Stimulated activated CD4-positive, alpha-beta T cell treated with anti-CD3 and anti-CD28 coated beads, TNF-alpha, amount 100 ng/mL, for 48 hours (primary cell): ENCODE measurements at places on chromosomes 12 and 14.
A peak's percentile ranks its signal among the peaks of the same experiment; 100 is the strongest.

DNA sequence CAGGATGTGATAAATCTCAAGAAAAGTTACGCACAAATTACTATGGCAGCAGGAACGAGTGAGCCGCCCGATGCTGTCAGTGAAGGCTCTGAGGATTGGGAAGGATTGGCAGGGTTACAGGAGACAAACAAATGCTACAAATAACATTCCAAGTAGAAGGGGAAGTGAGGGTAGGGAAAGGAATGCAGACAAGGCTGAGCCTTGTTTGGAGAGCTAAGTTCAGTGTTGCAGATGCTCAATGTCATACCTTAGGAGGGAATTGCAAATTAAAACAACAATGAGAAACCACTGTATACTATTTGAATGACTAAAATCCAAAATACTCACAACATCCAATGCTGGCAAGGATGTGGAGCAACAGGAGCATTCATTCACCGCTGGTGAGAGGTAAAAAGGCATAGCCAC is 1.3 kb downstream of the CLEC9A start:
- no peak for DNase-seq

DNA sequence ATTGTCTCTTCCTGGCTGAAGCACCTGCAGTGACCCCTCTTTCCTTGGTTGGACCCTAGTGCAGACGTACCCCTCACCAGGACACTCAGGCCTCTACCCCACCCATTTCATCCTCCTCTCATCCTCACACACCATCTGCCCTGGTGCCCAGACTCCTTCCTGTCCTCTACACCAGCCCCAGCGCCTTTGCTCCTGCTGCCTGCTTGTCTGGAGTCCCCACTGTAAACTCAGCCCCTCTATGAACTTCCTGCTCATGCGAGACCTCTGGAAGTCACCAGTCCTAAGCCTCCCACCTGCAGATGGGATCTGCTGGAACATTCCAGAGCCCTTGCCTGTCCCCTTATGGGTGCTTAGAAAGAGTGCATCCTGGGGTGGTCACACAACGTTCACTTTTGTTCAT is 242.5 kb downstream of the ADGRD1 start:
- DNase-seq = no peak

GRCh38 chr12:75656648-75657047 is 145.2 kb upstream of the KRR1 start:
- DNase-seq = no peak

GRCh38 chr14:73576391-73576790 is 7.4 kb downstream of the ACOT2 start:
- no peak for DNase-seq

DNA sequence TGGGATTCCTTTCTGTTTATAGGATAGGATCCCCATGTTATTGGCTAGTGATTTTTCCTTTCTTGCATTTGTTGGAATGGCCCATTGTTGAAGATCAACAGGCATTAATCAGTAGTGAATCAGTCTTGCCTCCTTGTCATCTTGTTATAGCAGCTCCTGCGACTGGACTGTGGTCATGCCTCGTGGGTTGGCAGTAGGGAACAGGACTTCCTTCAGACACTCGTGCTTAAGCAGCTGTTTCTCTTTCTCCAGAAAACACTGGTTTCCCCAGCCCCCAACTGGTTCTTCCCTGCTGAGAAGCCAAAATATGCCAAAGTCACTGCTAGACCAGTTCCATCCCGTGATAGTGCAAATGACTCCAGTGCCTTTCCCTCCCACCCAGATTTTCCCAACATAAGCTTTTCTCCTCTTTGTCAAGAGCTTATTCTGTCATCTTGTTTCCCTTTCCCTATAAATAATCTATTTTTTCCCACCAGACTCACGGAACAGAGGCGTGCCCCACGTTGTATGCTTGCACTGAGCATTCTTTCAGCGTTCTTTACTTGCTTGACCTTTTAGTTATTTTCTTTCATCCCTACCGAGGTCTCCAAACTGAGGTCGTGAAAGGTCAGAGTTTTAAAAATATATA is 83.5 kb downstream of the SAMD4A start:
- DNase-seq = no peak

- peak; percentile 41 for DNase-seq
These were observed 101.0 kb downstream of the BEGAIN start for GRCh38 chr14:100486025-100486828.

DNA sequence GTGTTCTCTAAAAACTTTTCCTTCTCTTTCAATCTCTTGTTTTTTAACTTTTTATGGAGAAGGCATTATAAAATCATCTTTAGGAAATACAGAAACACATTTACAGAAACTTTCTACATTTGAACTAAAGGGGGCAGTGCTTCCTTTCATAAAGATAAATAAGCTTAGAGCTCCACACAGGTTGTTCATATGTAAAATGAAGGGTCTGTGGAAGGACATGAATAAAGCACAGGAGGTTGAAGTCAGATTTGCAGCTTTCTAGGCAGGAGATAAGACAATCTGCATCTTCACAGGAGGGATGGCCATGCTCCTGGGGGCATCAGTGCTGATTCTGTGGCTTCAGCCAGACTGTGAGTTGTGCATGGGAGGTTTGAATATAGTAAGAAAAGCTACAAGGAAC is 426.0 kb downstream of the DAD1 start:
- no peak for DNase-seq

- no peak for DNase-seq
These were observed 414.5 kb downstream of the PCNX1 start for GRCh38 chr14:71321574-71322315.

DNA sequence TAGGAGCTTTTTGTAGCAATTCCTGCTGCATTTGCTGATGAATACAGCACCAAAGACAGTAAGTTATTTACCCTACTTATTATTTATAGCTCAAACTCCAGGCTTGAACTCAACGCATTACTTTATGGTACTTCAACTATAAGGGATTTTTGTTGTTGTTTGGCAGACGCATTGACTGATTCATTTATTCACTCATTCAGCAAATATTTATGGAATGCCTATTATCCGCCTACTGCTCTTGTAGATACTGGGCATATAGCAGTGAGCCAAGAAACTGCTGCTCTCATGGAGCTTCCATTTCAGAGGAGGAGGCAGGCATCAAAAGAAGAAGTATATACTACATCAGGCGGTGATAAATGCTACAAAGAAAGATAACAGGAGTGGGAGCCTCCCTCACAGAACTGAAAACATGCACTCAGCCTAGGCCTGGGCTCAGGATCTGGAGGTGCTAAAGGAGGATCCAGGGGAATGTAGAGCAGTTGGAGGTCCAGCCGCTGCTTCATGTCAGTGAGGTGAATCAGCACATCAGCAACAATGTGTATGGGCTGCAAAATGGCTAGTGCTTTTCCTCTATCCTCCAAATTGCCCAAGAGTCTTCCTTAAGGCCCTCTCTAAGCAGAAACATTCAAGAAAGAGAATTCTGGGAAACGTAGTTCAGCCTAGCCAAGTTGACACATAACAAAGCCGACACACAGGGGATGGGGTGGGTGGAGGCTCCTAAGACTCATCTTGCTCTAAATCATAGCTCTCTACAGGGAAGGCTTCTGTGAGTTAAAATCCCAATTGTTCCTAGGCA is 157.5 kb downstream of the NRXN3 start:
- DNase-seq = no peak

GRCh38 chr12:120999191-121000120 is 16.8 kb downstream of the C12orf43 start:
- DNase-seq = no peak

DNA sequence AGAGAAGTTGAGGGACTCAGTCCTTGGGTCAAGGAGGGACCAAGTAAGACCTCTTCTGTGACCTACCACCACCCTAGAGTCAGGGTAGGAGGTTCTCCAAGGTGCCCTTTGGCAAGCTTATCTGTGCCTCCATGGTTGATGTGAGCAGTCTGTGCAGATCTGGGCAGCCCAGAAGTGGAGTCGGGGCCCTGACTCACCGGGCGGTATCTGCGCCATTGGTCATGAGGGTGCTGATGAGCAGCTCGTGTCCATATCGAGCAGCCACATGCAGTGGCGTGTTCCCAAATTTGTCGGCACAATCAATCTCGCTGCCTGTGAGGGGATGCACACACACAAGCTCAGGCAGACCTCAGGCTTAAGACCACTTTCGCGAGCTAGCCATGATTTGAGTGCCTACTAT is 5.1 kb downstream of the ANKRD52 start:
- DNase-seq = no peak

- no peak for DNase-seq
These were observed 297.2 kb downstream of the ITPR2 start for GRCh38 chr12:26535826-26536225.

DNA sequence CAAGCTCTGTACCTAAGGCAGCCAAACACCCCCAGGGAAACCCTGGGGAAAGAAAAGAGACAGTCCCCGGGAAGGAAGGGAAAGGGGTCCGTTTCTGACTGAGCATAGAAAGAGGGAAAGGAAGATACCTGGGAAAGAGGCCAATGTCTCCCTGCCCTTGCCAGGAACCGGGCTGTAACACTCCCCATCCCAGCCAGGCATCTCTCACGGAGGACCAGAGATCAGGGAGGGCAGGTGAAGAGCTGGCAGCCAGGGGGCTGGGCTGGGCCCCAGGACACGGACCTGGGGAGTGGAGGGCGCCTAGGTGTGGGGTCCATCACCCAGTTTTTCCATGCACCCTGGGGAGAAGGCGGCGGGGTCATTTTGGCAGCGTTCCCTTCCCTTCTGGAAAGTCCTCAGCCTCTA is 18.9 kb upstream of the PLEKHH1 start:
- DNase-seq = no peak

GRCh38 chr12:93727911-93728310 is 50.7 kb downstream of the CRADD start:
- no peak for DNase-seq

- no peak for DNase-seq
These were observed 1.1 kb upstream of the ABCC9 start for GRCh38 chr12:21942377-21942703.

DNA sequence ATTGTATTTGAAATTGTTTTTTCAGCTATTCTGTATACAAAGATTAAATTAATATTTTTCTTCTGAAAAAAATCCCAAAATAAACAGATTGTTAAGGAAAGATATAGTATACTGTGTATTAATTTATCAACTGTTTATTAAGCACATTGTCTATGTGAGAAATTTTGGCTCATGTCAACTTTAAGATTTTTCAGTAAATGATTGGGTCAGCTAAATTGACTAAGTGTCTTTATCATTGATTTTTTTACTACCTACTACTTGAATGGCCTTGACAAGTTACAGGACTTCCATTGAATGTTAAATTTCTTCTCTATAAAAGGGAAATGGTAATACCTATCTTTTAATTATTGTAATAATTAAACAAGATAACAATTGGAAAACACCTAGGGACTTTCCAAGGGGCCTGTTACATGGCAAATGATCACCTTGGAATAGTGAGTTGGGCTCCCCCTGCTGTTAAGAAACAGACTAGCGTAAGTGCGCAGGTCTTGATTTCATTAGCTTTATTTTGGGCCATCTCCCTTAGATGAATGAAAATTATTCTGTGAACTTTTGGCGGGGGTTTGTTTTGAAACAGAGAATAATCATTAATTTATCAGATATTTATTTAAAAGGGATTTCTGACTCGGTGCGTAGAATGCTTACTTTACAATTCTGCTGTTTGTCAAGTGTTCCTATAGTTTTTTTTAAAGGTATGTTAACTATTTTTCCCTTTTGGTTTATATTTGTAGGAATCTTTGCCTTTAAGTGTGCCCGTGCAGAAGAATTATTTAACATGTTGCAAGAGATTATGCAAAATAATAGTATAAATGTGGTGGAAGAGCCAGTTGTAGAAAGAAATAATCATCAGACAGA is 14.5 kb upstream of the CCT2 start:
- DNase-seq = peak; percentile 28

- no peak for DNase-seq
These were observed 62.3 kb downstream of the PRKD1 start for GRCh38 chr14:29865299-29865698.

- DNase-seq = no peak
These were observed 401.0 kb downstream of the TMEM121 start for GRCh38 chr14:105927096-105928060.

GRCh38 chr14:68546839-68547238 is 246.0 kb downstream of the ZFP36L1 start:
- no peak for DNase-seq

GRCh38 chr12:63348556-63348955 is 197.6 kb upstream of the AVPR1A start:
- no peak for DNase-seq

GRCh38 chr14:91464615-91465205 is 45.4 kb downstream of the PPP4R3A start:
- no peak for DNase-seq

DNA sequence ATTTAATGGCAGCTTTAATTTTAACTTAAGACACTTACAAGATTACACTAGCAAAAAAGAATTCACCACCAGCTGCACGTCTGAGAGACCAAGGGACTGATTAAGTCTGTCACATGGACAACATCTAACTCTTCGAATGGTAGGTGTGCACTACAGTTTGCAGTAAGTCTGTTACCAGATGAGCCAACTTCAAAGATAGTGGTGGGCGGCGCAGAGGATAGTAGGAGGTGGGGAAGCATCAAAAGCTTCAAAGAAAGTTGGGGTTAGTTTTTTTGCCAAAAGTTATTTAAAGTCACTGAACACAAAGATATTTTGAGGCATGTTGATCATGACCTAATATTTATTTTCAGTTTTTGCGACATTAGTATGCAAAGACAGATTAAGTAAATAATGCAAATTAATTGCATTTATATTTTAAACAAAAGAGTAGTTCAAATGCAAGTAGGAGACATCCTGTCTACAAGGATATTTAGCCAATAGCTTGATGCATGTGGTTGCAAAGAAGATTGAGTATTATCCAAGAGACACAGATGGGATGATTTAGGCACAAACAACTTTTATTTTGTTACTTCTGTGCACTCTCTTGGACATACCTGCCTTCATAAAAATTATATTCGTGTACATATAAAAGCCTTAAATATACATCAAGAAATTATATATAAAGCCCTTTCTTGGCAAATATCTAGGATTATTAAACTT is 327.7 kb downstream of the BMP4 start:
- DNase-seq = no peak

DNA sequence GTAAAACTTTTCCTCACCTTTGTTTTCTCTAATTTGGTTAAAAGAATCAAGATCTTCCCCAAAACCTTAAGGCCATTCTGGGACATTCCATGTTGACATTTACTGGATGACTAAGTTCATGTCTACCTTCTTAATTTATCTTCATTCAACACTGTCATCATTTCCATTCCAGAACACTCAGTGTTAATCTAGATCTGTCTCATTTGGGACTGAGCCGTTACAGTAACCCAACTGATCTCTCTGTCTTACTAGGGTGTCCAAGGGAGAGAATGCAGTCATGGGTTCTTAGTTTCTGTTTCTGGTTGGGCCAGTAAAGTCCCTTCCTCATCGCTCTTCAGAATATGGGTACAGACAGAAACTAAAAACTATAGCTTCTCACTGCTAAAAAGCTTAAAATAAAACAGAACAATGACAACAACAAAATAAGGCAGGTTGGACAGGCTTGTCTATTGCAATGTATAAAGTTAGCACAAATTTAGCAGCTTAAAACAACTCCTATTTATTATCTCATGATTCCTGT is 144.8 kb downstream of the ASCL1 start:
- no peak for DNase-seq
